ENCODE measurements at places on chromosomes 11 and 22.
A peak's percentile ranks its signal among the peaks of the same experiment; 100 is the strongest.

DNA sequence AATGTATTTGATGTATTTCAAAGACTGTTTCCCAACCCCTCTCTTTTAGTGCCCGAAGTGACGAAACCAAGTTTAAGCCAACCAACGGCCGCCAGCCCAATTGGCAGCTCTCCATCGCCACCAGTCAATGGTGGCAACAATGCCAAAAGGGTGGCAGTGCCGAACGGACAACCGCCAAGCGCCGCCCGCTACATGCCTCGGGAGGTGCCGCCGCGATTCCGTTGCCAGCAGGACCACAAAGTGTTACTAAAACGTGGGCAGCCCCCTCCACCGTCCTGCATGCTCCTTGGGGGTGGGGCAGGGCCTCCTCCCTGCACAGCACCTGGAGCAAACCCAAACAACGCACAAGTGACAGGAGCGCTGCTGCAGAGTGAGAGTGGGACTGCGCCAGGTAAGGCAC lies 84.1 kb downstream of the TNRC6B start:
- no peak for DNase-seq

DNA sequence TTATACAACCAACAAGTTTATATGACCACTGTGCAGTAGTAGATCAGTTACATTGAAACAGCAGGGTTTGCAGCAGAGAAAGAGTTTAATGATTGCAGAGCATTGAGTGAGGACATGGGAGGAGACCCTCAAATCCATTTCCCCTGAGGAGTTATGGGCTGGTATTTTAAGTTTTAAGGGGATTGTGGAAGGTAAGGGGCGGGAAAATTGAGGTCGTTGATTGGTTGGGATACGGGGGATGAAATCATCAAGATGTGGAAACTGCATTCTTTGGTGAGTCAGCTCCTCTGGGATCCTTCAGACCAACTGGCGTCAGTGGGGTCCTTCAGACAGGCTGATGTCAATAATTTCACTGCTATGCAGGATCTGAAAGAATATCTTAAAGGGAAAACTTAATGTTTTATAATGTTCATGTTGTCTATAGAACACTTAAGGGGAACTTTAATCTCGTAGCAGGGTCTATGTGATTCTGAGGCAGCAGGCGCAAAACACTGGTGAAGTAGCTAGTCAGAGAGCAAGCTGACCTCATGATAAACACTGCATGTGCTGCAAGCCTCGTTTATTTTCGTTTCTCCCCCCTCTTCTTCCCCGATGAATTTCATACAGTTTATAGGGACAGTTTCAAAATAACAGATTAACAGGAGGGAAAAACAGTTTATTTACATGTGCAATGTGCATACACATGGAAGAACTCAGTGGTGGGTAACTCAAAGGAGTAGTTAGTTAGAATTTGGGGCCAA lies 17.4 kb upstream of the BACE1-AS start:
- no peak for DNase-seq

DNA sequence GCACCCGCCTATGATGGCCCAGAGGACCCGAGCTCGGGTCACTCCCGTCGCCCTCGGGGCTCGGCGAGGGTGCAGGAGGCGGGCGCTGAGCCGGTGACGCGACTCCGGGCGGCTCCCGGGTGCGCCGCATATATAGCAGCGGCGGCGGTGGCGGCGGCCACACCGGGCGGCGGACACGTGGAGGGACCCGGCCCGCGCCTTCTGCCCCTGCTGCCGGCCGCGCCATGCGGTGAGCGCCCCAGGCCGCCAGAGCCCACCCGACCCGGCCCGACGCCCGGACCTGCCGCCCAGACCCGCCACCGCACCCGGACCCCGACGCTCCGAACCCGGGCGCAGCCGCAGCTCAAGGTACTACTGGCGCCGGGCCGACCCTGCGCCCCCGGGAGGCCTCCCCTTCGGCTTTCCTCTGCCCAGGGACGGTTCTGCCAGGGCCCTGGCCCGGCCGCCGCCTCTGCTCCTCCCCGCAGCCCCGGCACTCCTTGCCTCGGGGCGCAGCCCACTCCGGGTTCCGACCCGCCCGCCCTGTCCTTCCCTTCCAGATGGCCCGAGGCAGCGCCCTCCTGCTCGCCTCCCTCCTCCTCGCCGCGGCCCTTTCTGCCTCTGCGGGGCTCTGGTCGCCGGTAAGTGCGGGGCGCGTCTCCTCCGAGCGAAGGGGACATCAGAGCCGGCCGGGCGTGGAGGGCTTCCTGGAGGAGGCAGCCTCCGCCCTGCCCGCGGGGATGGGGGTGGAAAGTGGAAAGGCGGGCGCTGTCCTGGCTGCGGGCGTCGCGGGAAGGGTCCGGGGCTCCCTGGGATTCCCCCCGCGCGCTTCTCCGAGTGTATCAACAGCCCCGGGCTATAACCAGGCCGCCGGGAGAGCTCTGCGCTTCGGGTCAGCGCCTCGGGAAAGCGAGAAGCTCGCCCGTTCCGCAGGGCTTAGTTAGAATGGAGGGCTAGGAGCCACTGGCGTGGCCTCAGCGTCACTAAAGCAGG lies at the start of gene GAL:
Gene GAL, plus strand, starts transcription at position 160 of the 972 bp plus-strand sequence. Its CDS starts 380 bp downstream, at position 540.
- peak; percentile 26 for DNase-seq

GRCh38 chr11:37394236-37394870 lies 796.3 kb upstream of the RAG2 start:
- no peak for DNase-seq

- peak; percentile 93 for DNase-seq
Observed at GRCh38 chr11:130772266-130773227, 143.7 kb downstream of the SNX19 start.

DNA sequence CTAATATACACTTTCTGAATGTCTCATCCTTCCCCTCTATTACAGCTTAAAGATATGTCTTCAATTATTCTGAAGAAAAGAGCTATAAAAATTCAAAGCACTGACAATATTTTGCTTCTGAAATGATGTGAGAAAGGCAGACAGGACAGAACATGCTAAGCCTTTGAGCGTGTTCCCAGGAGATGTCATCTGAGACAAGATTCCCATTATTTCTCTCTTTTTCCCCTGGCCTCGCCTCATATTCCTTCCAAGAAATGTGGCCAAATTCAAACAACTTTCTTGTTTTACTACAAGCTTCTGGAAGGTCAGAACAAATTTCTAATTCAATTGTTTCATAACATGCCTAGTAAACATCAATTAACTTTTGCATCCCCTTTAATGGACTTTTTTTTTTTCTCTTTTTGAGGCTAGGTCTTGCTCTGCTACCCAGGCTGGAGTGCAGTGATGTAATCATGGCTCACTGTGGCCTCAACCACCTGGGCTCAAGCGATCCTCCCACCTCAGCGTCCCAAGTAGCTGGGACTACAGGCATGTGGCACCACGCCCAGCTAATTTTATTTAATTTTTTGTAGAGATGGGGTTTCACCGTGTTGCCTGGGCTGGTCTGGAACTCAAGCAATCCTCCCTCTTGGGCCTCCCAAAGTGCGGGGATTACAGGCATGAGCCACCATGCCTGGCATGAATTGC lies 37.1 kb upstream of the NFRKB start:
- DNase-seq: no peak

DNA sequence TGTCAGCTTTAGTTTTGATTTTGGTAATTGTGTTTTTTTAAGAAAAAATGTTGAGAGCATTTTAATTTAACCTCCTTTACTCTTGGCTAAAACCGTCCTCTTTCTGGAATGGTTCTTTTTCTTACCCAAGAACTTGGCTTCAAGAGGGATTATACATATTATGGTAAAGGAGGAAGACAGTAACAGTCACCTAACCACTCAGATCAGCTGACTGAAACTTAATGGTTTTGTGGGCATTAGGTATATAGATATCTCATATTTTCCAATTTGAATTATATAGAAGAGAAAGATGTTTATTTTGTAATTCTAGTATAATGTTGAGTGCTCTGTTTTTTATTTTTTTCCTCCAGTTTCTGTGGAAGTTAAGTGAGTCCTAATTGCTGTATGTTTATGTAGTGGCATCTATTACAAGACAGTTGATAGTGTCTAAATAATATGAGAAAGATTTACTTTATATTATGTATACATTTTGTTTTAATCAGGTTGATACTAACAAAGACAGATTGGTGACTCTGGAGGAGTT lies 36.6 kb upstream of the NCR3LG1 start:
- DNase-seq: no peak

DNA sequence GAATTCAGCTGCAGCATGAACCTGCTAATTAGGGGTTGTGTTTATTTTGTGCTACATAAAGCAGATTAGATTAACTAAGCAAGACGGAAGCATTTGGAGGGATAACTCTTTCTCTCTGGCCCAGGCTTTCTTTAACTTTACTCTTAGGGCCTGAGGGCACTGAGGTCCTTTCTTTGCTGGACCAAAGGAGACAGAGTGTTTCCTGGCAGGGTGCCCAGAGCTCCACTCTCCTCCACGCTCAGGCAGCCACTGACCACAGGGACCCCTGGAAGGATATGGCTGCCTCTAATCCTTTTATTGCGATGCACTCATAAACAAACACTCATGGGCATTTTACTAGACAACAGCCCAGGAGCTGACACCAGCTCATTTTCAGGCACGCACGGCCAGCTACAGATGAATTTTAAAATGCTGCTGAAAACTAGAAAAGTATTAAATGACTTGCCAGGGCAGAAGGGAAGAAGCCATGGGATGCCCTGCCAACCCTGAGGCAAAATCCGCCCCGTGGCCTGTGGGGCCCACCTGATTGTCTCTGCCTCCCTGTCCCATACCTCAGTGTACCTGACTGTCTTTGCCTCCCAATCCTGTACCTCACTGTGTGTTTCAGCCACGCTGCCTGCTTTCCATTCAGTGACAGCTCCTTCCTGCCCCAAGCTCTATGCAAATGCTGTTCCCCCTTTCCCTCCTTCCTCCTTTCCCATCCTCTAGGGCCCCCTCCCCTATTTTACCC lies 192.6 kb upstream of the NAV2 start:
- DNase-seq: no peak

DNA sequence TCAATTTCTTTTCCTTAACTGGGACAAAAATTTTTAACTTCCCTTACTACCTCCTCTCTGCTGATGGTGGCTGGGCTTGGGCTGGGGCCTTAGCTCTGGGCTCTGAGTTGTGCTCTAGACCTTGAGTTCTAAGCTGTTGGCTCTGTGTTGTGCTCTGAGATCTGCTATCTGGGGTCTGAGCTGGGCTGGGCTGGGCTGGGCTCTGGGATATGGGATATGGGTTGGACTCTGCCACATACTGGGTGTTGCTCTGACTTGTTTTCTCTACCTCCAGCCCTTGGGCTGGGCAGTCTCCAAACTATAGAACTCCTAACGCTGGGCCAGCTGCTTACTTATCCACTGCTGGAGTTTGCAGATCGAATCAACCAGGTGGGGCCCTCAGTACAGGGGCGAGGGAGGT lies 41.9 kb downstream of the DNHD1 start:
- DNase-seq: no peak

DNA sequence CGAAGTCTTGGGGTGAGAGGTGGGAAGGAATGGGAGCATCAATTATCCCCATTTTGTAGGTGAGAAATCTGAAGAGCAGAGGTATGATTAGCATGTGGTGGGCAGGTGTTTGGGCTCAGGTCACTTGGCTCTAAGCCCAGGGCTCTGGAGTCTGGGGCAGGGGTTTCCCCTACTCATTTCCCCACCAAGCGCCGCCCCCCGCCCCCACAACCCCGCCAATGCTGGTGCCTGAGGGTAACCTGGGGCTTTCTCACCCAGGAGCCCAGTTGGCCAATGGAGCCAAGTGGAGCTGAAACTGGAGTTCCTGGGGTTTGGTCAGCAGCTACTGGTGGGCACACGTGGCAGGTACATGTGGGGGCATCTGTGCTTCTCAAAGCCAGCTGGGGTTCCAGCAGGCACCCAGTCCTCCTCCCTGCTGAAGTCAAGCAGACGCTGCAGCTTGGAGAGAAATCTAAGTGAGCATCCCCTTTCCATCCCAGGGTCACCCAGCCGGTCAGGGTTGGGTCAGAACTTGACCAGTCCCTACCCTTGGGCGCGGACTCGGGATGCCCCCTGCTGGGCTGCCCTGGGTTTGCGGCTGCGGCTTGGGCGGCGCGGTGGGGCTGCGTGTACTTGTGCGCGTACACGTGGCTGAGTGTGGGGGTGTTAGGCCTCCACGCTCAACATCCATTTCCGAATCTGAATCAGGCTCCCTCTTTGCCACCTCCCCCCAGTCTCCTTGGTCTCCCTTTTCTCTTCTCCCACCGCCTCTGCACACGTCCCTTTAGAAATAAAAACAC lies 1.7 kb upstream of the CHRM1 start:
- no peak for DNase-seq

DNA sequence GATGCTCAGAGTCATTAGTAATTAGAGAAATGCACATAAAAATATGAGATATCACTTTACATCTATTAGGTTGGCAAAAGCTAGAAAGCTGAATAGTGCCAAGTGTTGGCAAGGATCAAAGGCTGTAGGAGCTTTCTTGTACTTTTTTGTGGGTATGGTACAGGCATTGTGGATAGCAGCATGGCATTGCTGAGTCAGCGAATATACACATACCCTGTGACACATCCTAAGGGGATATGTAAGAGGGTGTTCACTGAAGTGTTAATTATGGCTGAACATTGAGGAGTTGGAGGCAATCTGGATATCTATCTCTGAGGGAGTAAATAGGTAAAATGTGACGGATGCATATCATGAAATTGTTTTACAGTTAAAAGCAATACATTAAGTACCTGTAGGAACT lies 27.0 kb upstream of the IL18BP start:
- no peak for DNase-seq

- no peak for DNase-seq
Observed at GRCh38 chr11:72774499-72774898, 19.3 kb downstream of the STARD10 start.

DNA sequence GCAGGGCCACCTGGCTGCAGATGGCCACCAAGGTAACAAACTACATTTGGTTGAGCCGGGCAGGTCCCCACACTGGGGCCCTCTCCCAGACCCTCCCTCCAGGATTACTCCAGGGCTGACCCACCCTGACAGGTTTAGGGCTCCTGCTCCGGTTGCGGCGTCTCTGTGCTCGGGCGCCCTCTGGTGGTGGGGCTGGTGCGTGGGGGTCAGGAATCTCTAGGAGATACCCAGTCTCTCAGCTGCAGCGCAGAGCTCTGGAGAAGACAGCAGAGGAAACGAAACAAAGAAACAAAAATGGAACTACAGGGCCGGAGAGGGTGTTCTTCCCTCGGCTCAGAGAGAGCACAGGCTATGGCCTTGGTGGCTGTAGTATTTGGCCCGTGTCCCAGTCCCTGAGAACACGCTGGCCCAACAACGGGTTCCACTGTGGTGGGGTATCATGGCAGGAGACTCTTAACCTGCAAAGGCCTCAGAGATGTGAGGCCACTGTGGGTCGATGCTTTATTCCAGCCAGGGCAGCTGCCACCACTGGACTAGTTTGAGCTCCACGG lies 2.4 kb downstream of the C11orf96 start:
- DNase-seq: peak; percentile 40

- DNase-seq: peak; percentile 43
Observed at GRCh38 chr11:86151174-86152005, 82.5 kb upstream of the PICALM start.

- DNase-seq: no peak
Observed at GRCh38 chr11:97107604-97108003, 717.8 kb downstream of the JRKL start.

DNA sequence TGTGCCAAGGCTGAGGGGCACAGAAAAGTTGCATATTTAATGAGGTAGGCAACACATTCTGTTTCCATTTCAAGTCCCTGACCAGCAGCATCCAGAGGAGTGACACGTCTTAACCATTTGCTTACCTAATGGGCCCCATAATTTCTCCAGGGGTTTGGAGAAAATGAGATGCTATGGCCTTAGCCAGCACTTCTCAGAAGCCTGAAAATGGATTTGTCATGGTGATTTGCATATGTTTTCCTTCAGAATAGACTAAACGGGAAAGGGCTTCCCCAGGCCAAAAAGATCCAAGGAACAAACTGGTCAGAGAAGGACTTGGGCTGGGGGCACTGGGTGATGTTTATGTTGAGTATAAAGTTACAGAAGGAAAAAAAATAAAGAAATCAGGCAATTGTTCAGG lies 16.7 kb downstream of the CSRP3 start:
- DNase-seq: no peak
